ENCODE measurements at places on chromosomes 13 and 19. TPM values are rescaled to one million over a fixed set of nuclear protein-coding genes. Genes with fewer than 3 reads are reported as not detected.
A peak's percentile ranks its signal among the peaks of the same experiment; 100 is the strongest.

HSD17B14 gene
- total RNA-seq: 24.4 TPM

DNA sequence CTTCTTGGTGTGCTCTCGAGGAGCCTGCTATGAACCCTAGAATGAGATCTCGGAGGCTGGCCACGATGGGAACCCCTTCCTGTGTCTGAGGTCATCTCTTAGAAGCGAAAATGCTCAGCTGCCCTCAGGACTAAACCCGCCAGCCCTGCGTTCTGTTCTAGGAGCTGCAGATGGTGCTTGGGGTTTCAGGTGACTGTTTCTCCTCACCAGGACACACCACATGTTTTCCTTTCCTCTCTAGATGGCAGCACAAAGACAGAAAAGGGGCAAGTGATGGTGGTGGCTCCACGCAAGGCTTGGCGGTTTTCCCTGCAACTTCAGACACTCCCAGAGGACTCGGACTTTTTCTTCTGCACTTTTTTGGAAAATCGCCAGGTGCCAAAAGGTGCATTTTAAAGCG lies 60.1 kb downstream of the RNASEH2B start:
- no peak for DNase-seq

- DNase-seq: no peak
Measured at GRCh38 chr19:17220207-17220758, 5.1 kb downstream of the USE1 start.

- no peak for DNase-seq
Measured at GRCh38 chr19:33759356-33759755, 37.3 kb upstream of the KCTD15 start.

ZIC5 gene
- total RNA-seq: not detected

DCT gene
- 0.42 TPM for total RNA-seq

DNA sequence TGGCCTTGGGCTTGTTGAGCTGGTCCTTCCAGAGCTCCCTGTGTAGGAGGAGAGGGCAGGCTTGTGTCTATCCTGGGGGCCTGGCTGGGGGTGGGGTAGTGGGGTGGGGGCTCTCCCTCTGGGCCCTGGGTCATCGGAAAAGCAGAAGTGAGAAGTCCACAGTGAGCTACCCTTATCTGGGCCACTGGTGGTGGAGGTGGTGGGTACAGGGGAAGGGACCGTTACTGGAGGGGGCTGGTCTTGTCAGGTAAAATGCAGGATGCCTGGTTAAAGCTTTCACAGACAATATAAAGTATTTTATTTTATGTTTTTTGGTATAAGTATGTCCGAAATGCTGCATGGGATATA lies 342 bp upstream of the SIGLEC10 start:
- no peak for DNase-seq

DNA sequence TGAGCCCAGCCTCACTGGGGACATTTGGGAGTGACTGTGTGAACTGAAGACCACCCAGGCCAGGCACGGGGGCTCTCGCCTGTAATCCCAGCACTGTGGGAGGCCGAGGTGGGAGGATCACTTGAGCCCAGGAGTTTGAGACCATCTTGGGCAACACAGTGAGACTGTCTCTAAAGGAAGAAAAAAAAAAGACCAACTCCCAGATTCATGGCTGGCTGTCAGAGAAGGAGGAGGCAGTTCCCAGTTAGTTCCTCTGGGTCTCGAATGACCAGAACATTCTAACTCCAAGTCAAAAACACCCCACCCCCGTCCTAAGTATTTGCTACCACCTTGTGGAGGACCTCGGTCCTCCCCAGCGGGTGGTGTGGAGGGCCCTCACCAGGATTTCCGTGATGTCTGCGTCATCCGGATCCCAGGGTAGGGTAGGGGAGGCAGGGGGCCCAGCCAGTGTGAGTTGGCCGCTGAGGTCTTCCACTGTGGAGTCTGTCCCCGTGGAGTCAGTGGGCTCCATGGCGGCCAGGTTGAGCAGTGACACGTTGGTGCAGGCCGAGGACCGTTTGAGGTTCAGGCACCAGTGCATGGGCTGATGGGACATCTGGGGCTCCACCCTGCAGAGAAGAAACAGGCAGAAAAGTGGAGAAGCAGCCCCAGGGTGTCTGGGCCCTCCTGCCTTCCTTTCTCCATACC lies 1.3 kb downstream of the TSKS start:
- no peak for DNase-seq

DNA sequence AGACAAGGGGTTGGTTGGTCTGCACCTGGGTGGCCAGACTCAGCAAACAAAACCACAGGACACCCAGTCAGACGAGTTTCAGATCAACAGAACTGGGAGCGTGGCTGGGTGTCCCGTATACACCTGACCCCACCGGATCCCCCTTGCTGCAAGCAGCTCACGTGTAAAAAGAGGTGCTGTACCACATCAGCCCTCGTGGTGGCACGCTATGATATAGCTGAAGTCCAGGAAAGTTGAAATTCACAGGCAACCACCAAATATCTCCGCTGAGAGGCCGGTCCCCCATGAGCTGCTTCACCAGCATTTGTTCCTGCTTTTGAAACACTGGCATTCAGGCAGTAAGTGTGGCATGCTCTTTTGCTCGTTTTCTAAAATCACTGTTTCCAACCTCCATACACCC lies 92.3 kb downstream of the TUBA3C start:
- peak; percentile 34 for DNase-seq

- no peak for DNase-seq
Measured at GRCh38 chr19:19224150-19224851, 12.5 kb downstream of the NCAN start.

- DNase-seq: peak; percentile 92
Measured at GRCh38 chr19:797528-798414, 519 bp downstream of the PTBP1 start.

CELF5 gene
- 0.62 TPM for total RNA-seq

- DNase-seq: no peak
Measured at GRCh38 chr13:100156788-100157187, 67.9 kb downstream of the PCCA start.

FCAR gene
- total RNA-seq: 0.39 TPM

ZNF154 gene
- total RNA-seq: 14.2 TPM

CCDC8 gene
- 10.7 TPM for total RNA-seq

GRCh38 chr13:99996381-99996973 lies 14.9 kb downstream of the ZIC2 start:
- no peak for DNase-seq

KIR3DL2 gene
- total RNA-seq: not detected

- DNase-seq: no peak
Measured at GRCh38 chr13:99526549-99526948, 25.3 kb downstream of the TM9SF2 start.

- no peak for DNase-seq
Measured at GRCh38 chr13:91630946-91631345, 232.5 kb downstream of the GPC5 start.

DNA sequence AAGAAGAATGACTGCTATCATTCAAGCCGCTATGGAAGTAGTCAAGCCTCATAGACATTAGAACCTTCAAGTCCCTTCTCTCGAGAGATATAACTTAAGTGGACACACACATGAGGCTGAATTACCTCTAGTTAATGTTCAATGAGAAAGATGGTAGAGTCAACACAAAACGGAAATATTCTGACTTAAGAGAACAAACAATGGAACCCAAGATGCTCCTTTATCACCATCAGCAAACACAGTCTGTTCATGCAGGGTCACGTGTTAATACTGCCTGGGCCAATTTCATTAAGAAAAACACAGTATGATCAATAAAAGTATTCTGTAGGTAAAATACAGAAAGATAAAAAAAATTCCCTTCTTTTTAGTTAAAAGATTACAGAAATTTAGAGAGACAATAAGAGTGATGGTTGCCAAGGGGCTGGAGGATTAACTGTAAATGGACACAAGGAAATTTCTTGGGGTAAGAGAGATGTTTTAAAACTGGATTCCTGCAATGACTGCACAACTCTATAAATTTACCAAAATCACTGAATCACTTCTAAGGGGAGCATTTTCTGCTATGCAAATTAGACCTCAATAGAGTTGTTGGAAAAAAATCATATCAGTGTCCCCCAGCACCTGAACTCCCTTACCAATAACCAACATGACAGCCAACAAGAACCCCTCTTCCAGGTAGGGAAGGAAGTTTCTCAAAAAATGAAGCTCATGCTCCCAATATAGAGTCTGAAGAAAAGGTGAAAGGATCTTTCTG lies 256.6 kb downstream of the ABCC4 start:
- DNase-seq: no peak

CYP2A7 gene
- not detected for total RNA-seq

DNA sequence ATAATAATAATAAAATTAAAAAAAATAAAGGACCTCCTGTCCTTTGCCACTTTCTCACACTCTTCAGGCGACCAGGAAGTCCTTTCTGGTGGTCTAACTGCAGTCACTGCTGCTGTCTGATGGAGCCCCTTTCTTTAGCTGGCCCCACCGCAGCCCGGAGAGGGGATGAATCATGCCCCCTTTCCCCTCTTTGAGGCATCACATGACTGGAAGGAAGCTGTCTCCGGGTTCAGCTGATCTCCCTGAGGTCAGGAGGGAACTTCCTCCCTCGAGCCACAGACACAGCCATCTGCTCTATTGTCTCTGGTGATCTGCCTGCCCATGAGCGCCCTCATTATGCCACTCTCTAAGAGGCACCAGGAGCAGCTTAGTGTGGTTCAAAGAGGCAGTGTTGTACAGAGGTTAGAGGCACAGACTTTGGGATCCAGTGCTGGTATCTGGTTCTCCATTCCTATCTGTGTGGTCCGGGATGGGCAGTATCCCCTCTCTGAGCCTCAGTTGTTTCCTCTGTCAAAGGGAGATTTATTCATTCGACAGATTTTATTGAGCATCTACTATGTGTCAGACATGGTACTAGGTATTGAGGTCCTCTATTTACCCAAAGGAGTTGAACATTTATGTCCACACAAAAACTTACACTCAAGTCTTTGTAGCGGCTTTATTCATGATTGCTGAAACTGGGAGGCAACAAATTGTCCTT lies 30.0 kb downstream of the VAV1 start:
- DNase-seq: peak; percentile 51

DNA sequence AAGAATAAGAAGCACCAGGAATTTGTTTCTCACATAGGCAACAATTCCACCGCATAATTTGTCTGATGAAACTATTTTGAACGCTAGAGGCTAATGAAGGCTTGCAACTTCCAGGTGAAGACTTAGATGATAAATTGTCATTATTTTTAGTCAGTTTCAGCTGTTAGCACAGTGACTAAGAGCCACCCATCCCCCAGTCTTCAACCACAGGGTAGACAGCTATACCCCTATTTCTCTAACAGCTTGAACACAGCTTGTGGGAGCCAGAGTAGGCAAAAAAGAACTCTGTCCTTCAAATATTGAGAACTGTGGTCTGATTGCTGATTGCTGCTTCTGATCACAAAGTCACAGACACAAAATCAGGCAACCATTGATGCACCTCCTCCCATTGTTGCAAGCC lies 1124.8 kb upstream of the PRR20A start:
- no peak for DNase-seq

DNA sequence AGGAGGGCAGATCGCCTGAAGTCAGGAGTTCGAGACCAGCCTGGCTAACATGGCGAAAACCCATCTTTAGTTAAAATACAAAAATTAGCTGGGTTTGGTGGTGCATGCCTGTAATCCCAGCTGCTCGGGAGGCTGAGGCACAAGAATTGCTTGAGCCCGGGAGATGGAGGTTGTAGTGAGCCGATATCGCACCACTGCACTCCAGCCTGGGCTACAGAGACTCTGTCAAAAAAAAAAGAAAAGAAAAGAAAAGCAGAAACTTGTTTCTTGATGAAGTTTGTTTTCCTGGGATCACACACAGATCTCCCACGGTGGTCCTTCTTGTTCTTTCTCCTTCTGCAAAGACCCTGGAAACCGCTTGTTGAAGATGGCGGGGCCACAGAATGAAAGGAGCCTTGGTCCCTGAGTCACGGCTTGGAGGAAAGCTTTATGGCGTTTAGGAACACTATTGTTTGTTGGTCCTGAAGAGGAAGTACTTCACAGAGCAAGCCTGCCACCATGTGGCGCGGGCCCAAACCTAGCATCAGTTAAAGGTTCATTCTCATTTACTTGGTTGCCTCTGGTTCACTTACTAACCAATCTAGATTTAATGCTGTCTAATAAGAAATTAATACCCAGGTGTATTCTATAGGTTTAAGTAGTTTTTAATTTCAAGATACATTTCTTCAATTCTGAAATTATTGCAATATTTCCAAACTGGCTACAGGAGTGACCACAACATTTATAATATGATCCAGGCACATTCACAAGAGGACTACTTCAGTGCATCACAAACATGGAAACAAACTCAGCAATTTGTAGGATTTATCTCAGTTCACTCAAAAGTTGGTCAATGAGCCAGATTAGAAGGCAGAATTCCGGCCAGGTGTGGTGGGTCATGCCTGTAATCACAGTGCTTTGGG lies 21.3 kb upstream of the ARL11 start:
- DNase-seq: peak; percentile 91

GRCh38 chr13:49731766-49732165 lies 40.5 kb upstream of the EBPL start:
- no peak for DNase-seq

GRCh38 chr13:21077788-21078353 lies 16.5 kb upstream of the LATS2 start:
- no peak for DNase-seq

CYP4F2 gene
- total RNA-seq: 2.2 TPM

- DNase-seq: no peak
Measured at GRCh38 chr13:74097116-74097515, 37.1 kb downstream of the KLF12 start.

DNA sequence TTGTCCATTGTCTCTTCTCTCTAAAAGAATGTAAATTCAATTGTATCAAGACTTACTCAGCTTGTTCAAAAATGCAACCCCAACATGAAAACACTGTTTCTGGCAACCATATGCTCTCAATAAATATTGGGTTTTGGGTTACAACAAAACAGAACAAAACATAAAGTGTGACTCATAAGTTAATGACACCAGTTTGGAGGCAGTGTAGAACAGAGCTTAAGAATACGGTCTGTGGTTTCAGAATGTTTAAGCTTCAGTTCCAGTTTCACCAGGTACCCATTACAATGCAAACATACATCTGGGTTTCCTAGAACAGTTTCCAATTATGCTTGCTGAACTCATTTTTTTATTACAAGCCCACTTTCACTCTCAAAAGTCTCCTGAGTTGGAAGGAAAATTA lies 285.8 kb upstream of the PCDH9 start:
- no peak for DNase-seq

DNA sequence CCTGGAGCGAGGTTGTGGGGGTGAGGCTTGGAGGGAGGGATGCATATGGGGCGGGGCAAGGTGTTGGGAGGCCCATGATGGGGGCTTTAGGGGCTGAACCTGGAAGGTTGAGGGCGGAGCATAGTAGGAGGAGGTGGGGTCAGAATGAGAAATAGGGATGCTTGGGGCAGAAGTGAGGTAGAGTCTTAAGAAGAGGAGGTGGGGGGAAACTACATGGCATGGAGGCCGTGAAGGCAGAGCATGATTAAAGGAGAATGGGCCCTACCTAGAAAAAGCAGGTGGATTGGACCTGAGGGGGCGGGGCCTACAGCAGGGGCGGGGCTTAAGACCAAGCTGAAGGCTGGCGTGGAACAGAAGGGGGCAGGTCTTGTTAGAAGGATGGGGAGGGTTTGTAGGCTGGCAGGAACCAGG lies 799 bp downstream of the NR1H2 start:
- no peak for DNase-seq
